ENCODE measurements at places on chromosomes 2 and 18. TPM values are rescaled to one million over a fixed set of nuclear protein-coding genes. Genes with fewer than 3 reads are reported as not detected.

The NR4A2 gene
- 0.43 TPM for total RNA-seq

The MC5R gene
- total RNA-seq: not detected

The TMEM37 gene
- total RNA-seq: 0.72 TPM

The DSG1 gene
- 0.72 TPM for total RNA-seq

The ZC3H8 gene
- total RNA-seq: 7.2 TPM

The AMMECR1L gene
- total RNA-seq: 22.4 TPM

The CHN1 gene
- 0.21 TPM for total RNA-seq

The PROM2 gene
- 37.1 TPM for total RNA-seq

The MTCL1 gene
- total RNA-seq: 12.3 TPM

The RAB31 gene
- total RNA-seq: 34.5 TPM

The EPB41L3 gene
- total RNA-seq: 0.43 TPM

The DPYSL5 gene
- total RNA-seq: not detected

The FOSL2 gene
- 179 TPM for total RNA-seq

The OTX1 gene
- total RNA-seq: 4.3 TPM

The SIX3 gene
- not detected for total RNA-seq

The EVX2 gene
- not detected for total RNA-seq

The NMUR1 gene
- total RNA-seq: not detected

The TMEM247 gene
- not detected for total RNA-seq

The TUBA4B gene
- not detected for total RNA-seq

The CKAP2L gene
- 0.48 TPM for total RNA-seq

The SLC23A3 gene
- 0.43 TPM for total RNA-seq

The CD226 gene
- total RNA-seq: 1.9 TPM

The FAM136A gene
- total RNA-seq: 28.9 TPM

The TMEM163 gene
- 0.72 TPM for total RNA-seq

The GLI2 gene
- under 0.01 TPM for total RNA-seq

The TRIM43B gene
- not detected for total RNA-seq

The ALPG gene
- not detected for total RNA-seq

The L3MBTL4 gene
- total RNA-seq: 1.9 TPM

The ZNF804A gene
- total RNA-seq: not detected

The IL18R1 gene
- 5.1 TPM for total RNA-seq

The C1QL2 gene
- not detected for total RNA-seq

The COLEC11 gene
- not detected for total RNA-seq

The TXNDC2 gene
- total RNA-seq: not detected

The CFC1 gene
- not detected for total RNA-seq

The DSC2 gene
- total RNA-seq: 65.4 TPM

The M1AP gene
- 0.96 TPM for total RNA-seq

The CERKL gene
- total RNA-seq: 0.72 TPM

The KIDINS220 gene
- 33.7 TPM for total RNA-seq

The CDH2 gene
- under 0.01 TPM for total RNA-seq

The TLX2 gene
- not detected for total RNA-seq

The ELMOD3 gene
- 7.7 TPM for total RNA-seq

The SLC14A1 gene
- total RNA-seq: not detected

The PSMA8 gene
- total RNA-seq: not detected

The SERPINB10 gene
- 4.8 TPM for total RNA-seq

The CDKL4 gene
- total RNA-seq: 0.96 TPM

The GPR45 gene
- not detected for total RNA-seq

The PLB1 gene
- total RNA-seq: 0.64 TPM

Measured in tracheal epithelial cell (primary cell).